Amniotic stem cell (primary cell): ENCODE measurements at places on chromosomes 6 and 20.
A peak's percentile ranks its signal among the peaks of the same experiment; 100 is the strongest.

DNA sequence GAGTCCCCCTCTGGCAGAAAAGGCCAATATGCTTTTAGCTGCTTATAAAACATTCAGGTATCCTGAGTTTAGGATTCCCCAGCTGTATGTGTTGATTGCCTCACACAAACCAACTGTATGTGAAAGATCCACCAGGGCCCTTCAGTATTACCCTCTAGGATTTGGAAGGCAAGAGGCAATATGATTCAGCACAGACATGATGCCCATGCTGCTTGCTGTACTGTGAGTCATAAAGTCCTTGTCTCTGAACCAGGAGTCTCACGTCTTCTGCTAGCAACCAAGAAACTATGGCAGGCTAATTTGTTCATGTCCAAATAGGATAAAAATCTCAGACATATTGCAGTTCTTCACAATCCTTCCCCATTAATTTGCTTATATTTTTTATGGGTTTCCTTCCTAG, 789.2 kb upstream of the SLC35B3 start:
- no peak for DNase-seq

DNA sequence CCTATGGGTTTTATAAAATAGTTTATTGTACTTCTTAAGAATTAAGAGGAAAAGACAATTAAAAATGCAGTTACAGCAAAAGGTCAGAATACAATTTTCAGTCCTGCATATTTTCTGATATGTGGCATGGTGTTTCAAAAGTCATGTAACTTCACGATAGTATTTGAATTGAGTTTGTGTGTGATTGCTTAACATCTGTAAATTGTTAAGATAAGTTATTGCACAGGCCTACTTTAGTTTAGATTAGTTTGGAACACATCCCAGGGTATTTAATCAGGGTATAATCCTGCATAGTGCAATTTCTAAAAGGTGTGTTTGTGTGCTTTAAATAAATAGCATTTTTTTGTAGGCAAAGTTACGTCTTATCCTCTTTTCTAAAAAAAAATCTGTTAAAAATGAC, 289.6 kb downstream of the RIMS1 start:
- no peak for DNase-seq

DNA sequence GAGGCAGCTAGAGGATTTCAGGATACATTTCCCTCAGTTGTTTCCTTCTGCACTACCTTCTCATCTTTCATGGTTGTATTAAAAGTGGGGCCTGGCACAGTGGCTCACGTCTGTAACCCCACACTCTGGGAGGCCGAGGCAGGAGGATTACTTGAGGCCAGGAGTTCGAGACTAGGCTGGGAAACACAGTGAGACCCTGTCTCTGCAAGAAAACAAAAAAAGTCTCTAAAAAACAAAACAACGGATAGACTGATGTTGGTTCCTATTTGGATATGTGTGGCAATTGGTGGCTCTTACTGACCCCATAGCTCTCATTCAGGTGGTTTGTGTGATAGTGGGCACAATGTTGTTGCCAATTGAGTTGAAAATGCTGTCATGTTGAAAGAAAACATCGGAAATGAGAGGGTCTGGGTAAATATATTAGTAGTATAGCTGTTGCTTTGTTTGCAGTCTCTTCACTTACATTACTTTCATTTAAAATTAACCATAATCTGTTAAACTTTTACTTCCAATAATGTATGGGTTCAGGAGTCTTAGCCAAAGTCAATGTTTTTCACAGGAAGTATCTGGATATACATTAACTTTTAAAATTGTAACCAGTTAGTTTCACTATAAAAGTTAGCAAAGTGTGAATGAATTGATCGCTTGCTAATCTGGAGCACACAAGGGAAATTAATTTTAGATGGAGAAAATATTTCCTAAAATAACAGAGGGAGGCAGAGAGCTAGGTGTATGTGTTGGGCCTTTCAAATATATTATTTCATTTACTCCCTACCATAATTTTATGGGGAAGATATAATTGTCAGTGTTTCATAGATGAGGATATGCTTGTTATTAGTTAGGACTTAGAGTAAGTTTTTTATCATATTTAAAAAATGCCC, 31.1 kb downstream of the UTRN start:
- no peak for DNase-seq

DNA sequence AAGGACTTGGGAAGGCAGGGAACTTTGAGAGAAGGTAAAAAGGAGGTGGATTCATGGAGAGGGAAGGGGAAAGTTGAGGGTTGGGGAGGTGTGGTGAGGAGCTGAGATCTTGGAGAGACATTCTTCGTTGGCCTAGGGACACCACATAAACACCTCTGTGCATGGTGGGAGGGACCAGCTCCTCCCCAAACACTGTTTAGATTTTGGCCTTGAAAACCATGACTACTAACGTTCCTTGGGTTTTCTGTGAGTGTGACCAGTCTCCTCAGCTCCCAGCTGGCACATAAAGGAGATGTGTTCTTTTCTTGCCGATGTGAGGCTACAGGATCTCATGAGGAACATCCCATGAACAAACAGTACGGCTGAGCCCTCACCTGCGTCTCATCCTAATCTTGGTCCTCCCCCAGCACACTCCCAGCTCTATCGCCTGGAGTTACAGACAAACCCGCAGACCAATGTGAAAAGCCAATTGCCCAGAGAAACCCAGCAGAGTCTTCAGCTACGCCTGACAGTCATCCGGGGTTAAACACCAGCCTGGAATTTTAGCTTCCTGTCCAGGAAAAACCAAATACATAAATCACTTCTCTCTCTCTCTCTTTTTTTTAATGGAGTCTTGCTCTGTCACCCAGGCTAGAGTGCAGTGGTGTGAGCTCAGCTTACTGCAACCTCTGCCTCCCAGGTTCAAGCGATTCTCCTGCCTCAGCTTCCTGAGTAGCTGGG, 22.0 kb upstream of the DDR1 start:
- no peak for DNase-seq

GRCh38 chr6:37102299-37103168, 67.4 kb upstream of the PIM1 start:
- peak; percentile 76 for DNase-seq
